ENCODE measurements at places on chromosomes 7 and 10.

- DNase-seq: peak; percentile 26
Observed at GRCh38 chr7:5203183-5203537, 13.1 kb downstream of the WIPI2 start.

- DNase-seq: no peak
Observed at GRCh38 chr10:63464402-63465292, 1.1 kb downstream of the JMJD1C start.

- DNase-seq: no peak
Observed at GRCh38 chr10:124722798-124723783, 21.1 kb downstream of the FAM53B start.

- DNase-seq: peak; percentile 86
Observed at GRCh38 chr7:158357106-158357897, 230.3 kb downstream of the PTPRN2 start.

- peak; percentile 67 for DNase-seq
Observed at GRCh38 chr10:78903341-78903940, 165.3 kb upstream of the ZMIZ1 start.

DNA sequence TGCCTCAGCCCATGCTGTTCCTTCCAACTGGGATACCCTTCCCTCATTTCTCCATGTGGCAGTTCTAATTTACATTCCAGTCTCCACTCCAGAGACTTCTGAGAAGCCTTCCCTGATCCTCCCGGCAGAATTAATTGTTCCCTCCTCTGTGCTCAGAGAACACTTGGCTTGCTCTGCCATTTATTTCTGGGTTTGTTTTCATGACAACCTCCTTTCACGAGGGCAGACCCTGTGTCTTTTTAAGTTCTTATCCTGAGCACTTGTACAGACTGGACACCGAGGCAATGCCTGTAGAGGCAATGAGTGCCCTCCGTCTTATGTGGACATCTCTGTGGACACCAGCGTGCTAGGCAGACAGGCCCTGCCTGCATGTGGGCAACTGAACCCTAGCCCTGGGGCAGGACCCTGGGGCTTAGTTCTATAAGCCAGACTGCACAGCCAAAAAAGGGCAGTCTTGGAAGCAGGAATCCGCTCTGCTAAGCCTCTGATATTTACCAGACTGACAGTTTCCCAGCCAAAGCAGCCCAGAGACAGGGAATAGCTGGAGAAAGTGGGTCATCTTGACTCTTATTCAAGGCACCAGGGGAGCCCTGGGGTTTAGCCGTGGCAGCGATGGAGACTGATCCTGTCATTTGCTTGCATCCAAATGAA is 474.0 kb downstream of the RPS24 start:
- DNase-seq: peak; percentile 71

- no peak for DNase-seq
Observed at GRCh38 chr7:102287981-102288278, 1.3 kb downstream of the SH2B2 start.

DNA sequence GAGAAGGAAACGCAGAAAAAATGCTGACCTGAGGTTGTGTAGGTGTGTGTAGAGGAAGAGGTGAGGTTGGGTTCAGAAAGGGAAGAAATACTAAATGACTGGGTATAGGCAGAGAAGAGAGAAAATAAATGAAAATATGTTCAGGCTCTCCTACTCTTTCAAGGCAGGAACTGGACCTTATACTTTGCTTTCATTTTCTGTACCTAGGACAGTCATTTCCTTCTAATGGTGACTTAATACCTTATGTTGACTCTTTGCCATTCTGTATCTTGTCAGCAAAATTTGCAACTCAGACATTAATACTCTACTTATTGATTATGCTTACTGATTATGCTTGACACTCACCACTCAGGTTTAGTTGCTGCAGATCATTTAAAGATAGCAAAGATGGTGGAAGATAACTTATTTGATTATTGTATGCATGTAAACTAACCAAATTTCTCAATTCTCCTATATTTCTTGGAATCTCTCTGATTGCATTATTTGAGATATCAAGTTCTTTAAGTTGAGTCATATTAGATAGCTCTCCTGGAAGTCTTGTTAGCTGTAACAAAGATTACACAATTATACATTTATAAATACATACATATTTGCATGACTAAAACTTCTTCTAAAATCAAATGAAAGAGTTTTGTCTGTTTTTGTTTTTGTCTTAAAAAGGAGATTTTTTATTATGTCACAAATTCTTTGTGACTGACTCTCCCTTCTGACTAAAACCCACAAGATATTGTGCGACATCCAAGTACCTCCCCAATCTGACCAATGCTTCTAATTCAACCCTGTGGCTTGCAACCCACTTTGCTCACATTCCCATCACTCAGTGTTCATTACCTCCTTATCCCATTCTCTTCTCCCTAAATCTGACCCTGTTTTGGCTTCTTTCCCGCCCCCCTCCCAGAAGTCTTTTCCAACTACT is 20.0 kb downstream of the LRRD1 start:
- no peak for DNase-seq

DNA sequence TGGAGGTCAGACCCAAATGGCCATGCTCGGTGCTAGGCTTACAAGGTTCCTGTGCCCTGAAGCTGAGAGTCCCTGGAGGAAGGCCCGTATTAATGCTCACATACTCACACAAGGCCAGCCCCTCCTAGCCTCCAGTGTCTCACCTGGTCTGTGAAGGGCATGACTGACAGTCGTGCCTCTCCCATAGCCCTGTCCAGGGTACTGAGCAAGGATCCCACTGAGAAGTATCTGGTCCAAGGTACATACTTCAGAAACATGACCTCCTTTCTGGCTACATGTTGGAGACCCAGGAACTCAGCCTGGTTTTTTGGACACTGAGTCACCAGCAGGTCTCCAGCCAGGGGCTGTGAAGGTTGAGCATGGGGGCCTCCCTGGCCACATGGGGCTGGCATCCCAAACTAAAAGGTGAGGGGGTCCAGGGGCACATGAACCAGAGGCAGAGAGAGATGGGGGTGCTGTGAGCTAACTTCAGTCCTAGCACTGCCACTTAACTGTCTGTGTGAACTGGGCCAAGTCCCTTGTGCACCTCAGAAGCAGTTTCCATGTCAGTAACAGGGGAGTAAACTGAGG is 17.6 kb upstream of the RASGEF1A start:
- no peak for DNase-seq

- no peak for DNase-seq
Observed at GRCh38 chr7:5679813-5680473, 101.5 kb downstream of the RNF216 start.

DNA sequence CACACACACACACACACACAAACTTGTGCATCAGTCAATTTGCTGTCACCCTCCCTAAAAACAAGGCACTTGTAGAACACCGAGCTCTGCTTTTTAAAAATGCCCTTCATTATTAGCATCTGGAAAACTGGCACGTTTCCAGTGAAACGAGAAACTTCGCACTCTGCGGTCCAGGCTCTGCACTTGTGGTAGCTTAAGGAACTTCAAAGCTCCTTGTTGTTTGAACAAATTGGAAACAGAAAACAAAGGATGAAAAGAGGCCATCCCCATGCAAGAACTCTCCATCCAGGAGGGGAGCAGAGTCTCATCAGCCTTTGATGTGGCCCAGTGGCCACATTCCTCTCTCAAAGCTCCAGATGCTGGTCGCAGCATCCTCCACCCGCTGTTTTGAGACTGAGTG is 105.1 kb downstream of the C10orf90 start:
- DNase-seq: no peak

- DNase-seq: no peak
Observed at GRCh38 chr7:1941464-1942242, 271.6 kb downstream of the ELFN1 start.

DNA sequence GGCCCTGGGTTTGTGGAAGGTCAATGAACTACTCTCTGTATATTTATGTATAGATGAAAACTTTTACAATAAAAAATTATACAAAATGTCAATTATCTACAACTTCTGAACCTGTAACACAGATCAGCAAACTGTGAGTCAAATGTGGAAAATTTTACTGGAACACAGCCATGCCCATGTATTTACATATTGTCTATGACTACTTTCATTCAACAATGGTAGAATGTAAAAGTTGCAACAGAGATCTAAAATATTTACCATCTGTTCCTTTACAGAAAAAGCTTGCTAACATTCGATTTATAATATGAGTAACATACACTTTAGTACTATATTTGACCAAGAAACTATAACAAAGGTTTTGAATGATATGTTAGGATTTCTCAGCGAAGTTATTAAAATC is 481.6 kb downstream of the PARD3 start:
- no peak for DNase-seq

DNA sequence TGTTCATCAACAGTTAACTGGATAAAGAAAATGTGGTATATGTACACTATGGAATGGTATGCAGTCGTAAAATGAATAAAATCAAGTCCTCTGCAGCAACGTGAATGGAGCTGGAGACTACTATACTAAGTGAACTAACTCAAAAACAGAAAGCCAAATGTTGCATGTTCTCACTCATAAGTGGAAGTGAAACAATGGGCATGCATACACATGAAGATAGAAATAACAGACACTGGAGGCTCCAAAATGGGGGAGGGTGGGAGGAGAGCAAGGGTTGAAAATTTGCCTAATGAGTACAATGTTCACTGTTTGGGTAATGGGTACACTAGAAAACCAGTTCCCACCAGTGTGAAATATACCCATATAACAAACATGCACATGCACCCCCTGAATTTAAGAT is 179.5 kb downstream of the ZWINT start:
- DNase-seq: no peak

DNA sequence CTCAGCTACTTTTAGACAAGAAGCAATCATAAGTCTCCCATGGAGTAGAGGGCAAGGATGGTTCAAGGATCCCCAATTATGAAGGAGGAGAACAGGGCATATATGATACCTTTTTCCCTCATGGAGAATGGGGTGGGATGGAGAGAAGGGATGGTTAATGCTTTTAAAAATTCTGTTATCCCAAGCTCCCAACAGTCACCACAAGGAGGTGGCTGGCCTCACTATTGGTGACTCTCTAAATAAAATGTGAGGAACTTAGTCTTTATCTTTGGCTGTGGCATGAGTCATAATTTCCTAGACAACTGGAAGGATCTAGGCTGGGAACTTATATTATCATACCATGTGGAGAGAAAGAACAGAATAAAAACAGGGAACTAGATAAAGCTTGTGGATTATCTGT is 297.0 kb downstream of the PHTF2 start:
- no peak for DNase-seq

DNA sequence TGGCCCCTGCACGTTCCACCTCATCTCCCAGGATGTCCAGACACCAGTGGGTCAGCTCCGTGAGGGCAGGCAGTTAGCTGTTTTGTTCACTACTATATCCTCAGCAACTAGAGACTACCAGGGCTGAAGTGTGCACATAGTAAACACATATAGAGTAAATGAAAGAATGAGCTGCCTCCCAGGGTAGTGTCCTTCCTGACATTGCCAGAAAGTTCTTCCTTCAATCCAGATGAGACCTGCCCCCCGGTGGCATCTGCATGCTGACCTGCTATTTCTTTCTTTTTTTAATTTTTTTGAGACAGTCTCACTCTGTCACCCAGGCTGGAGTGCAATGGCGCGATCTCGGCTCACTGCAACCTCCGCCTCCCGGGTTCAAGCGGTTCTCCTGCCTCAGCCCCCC is 14.0 kb upstream of the ARPC1A start:
- peak; percentile 20 for DNase-seq

DNA sequence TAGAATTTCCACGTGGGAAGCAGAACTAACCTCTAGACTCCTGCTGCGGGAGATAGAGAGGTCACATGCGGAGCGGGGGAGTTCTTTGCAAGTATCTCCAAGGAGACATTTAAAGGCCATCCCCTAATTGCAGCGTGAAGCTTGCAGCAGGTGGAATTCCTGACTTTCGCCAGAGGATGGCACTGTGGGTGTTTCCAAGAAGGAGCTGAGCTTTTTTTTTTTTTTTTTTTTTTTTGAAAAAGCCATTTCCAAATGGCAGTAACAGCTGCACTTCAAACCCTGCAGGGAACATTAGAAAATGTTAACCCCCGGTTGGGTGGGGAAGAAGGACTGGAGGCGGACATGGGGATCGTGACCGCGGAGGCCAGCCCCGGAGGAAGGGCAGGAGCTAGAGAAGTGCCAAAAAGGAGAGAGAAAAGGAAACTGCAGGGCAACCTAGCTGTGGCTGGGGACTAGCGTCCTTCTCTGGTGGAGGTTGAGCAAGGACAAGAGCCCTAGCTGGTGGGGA is 487.7 kb downstream of the TYW1 start:
- no peak for DNase-seq

GRCh38 chr10:11080564-11080984 is 62.9 kb downstream of the CELF2 start:
- no peak for DNase-seq

DNA sequence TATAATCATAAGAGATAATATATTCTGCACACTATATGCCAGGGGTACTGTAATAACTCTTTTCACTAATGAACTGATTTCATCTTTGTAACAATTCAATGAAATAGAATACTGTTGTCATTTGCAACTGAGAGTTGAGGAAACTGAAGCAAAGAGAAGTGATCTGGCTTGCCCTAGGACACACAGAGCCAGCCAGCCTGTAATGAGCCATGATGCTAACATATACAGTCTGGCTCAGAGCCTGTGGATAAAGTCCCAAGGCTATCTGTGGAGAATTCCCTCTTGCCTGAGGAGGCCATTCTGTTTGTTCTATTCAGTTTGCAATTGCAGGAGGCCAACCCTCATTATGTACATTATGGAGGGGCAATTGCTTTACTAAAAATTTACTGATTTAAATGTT is 241.3 kb downstream of the CXCL12 start:
- DNase-seq: no peak

All from mesenteric fat pad (tissue), 1 donor.